ENCODE measurements at places on chromosomes 5 and 9.
A peak's percentile ranks its signal among the peaks of the same experiment; 100 is the strongest.

DNA sequence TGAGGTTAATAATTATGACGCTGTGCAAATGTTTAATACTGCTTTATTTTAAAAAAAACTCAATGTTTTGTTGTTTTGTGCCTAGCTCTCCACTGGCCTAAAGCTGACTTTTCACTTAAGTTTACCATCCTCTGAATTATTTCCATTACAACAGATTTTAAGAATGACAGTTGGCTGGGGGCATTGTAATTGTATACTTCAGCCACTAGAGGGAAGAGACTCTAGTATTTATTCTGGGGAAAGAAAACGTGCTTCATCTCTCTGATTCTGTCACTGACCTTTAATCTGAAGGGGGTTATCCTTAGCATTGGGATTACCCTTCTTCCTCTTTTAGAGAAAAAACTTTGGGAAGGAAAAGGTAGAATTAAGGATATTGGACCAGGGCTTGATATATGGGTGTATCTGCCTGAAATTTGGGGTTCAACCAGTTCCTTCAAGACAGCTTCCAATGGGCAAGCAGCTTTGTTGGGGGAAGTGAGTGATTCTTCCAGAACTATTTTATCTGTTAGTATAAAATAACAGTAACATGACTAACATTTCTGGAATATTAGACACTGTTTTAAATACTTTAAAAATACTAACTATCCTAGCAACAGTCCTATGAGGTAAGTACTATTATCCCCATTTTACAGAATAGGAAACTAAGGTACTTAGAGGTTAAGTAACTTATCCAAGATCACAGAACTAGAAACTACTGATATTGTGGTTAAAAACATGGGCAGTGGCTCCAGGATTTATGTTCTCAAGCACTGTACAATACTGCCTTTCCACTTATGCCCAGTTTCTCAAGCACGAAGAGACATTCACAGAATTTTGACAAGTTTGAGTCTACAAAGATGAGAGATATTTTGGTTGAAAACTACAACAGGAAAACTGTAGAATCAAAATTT, 208.4 kb downstream of the CD180 start:
- no peak for DNase-seq

DNA sequence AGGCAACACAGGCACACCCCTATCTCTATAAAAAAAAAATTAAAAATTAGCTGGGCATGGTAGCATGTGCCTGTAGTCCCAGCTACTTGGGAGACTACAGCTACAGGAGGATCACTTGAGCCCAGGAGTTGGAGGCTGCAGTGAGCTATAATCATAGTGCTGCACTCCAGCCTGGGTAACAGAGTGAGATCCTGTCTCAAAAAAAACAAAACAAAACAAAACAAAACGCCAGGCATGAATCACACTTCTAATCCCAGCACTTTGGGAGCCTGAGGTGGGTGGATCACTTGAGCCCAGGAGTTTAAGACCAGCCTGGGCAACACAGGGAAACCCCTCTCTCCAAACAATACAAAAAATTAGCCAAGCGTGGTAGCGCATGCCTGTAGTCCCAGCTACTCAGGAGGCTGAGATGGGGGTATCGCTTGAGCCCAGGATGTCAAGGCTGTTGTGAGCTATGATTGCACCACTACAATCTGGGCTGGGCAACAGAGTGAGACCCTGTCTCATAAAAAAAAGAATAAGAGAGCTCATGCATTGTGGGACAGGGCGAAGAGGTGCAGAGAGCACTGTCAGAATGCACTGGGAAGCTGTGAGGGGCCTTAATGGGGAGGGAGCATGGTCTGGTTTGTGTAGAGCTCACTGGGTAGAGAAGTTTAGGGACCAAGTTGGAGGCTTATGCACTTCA, 8.4 kb upstream of the SAP30L start:
- no peak for DNase-seq

DNA sequence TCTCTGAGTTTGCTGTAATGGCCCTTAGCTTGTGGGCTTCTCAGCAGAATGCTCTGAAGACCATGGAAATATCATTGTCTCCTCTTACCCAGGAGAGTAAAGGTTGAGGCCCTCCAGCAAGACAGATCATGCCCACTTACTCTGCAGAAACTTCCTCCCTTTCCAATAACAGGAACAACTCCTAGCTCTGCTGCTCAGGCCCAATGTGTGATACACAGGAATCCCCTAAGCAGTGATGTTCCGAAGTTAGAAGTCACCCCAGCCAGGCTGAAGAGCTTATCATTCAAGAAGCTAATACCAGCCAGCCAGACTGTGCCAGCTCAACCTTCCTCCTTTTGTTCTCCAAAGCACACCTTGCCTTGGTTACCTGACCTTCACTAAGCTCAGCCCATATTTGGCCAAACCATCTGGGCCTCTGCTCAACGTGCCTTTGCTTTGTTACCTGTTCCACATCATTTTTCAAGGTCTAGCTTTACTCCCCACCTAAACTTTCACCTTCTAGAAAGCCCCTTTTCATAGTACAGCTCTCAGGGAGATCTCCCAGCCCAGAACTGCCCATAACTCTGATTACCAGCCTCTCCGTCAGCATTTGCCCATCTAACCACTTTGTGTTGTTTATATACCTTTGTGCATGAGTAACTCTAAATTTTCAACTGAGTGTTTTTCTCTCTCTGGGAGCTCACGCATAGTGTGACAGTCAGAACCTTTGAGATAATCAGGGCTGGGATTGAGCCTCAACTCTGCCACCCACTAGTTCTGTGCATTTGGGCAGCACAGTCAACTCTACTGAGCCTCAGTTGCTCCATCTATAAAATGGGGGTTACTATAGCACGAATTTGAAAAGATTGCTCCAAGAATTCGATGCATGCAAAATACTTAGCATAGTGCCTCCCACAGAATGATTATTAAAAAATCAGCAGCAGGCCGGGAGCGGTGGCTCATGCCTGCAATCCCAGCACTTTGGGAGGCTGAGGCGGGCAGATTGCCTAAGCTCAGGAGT, 107.6 kb upstream of the CPEB4 start:
- DNase-seq = no peak

DNA sequence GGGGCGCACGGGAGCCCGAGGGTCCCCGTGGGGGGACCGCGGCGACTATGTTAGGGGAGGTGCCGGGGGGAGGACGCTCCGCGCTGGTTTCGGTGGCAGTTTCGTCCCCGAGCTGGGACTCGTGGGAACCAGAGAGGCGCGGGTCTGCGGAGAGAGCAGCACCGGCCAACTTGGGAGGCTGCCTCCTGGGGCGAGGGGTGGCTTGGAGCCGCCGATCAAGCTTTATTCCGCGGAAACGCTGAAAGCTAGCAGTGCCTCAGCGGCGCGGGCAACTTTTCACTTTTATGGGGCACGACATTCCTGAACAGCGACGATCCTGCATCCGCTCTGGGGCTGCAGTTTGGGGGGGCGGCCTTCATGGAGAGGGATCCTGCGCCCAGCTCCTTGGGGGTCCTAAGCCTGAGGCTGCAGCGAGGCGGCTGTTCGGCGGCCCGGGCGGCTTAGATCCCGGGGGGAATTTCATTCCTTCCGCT, 369 bp downstream of the OCLN start:
- DNase-seq = no peak

- DNase-seq = no peak
Observed at GRCh38 chr5:61228691-61229280, 66.5 kb upstream of the SMIM15 start.

GRCh38 chr5:112253478-112254250, 165.4 kb downstream of the EPB41L4A start:
- DNase-seq = no peak

- no peak for DNase-seq
Observed at GRCh38 chr5:16702964-16703363, 86.2 kb upstream of the RETREG1 start.

GRCh38 chr5:95969651-95970358, 8.2 kb upstream of the ELL2 start:
- DNase-seq = no peak

DNA sequence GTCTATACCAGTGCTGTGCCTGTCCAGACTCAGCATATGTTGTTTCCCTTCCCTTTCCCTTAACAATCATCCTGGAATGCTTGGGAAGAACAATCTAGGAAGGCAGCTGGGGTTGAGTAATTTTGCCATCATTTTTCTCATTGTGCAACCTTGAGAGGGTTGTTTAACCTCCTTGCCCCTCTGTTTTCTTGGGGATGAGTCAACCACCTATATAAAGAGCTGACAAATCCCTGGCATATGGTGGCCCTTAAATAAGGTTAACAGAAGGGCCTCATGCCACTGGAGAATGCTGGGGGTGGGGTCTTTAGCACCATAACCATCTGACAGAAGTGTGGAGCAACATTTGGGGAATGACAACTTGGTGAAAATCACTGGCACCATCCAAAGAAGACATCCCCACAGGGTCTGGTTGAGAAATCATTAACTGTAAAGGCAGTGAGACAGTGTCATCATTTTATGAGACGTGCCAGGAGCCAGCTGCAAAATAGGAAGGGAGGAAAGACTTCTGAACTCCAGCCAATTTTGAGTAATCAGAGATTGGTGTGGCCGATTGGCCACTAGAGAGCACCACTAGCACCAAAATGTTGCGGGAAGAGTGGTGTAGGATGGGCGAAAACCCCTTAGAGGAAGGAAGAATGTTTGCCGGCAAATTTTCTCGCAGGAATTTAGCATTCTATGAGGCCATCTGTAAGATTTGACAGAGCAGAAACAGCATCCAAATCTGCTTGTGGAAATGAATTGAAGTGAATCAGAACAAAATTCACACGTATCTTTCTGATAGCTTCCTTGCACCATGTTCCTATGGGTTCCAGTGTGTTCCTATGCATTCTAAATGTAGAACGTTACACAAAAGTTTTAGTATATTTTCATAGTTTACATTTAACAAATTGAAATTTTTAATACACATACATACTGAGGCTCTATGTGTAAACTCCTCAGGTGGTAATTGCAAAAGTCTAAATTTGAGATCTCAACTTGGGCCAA, 113.8 kb downstream of the MSX2 start:
- DNase-seq = no peak

DNA sequence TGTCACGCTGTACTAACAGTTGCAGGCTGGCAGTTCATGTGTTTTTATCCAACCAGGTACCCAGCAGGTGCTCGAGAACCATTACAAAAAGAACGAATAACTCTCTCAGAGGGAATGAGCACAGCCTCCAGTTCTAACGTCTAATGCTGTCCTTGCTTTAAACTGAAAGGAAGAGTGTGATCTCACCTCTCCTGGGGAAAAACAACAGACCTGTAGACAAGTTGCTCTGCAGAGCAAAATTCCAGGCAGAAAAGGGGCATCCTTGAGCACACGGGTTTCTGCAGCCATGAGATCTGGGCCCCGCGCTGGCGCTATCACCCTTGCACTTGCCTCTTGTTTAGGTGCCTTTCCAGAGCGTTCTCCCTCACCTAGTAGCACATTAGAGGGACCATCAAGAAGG, 92.5 kb upstream of the DNAH5 start:
- DNase-seq = no peak

DNA sequence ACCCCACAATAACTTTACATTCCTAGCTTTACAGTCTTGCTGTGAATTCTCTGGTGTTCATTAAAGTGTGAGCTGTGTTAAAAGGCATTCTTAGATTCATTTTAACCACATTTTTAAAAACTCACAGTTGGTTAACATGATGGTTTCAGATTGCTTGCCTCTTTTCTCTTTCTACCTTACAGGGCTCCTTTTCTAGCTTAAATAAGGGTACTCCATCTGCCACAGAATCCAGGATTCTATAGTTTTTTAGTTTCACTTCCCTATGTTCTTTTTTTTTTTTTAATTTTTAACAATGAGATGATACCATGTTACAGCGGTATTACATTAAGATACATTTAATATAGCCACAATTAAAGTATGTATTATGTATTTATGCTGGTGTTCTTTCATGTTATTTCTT, 3.9 kb upstream of the FBXO4 start:
- DNase-seq = no peak

DNA sequence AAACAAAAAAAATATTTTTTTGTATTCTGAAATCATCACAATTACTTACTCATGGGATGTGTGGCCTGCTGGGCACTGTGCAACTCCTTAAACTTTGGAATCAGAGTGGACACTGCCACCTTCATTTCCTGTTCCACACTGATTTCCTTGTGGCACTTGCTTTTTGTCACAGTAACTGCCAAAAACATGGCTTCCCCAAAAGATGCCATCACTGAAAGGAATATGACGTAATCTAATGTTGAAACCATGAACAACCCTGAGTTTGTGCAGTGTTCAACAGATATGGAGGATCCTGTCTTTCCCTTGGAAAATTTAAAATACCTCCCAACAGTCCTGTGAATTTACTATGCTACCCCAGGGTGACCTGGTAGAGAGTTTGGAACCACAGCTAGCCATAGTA, 12.6 kb upstream of the IL12B start:
- DNase-seq = no peak

DNA sequence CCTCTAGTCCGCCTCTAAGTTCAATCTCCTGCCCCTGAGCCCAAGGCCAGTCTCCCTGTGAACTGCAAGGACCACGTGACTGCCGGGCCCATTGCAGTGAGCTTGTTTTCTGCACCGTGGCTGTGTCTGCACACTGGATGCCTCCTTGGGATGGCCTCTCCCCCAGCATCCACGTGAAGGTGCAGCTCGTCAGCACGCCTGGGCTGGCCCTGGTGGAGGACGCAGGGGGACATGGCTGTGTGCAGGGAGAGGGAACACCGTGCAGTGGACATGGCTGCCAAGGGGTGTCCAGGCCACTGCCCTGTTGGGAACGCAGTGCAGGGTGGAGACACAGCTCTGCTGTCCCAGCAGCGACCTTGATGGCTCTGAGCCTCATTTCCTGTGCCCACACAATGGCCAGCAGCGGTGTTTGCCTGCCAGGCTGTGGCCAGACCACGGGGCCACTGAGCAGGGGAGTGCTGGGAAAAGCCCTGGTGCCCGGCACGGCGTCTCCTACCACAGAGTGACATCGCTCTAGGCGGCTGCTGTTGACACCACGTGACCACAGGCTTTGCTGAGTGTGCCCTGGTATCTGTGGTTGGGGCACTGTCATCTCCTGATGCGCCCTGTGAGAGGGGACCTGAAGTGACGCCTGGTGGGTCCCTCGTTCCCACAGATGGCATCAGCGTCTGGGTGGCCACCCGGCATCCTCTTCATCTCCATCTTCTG, 26.9 kb upstream of the EXOC3 start:
- DNase-seq = no peak

DNA sequence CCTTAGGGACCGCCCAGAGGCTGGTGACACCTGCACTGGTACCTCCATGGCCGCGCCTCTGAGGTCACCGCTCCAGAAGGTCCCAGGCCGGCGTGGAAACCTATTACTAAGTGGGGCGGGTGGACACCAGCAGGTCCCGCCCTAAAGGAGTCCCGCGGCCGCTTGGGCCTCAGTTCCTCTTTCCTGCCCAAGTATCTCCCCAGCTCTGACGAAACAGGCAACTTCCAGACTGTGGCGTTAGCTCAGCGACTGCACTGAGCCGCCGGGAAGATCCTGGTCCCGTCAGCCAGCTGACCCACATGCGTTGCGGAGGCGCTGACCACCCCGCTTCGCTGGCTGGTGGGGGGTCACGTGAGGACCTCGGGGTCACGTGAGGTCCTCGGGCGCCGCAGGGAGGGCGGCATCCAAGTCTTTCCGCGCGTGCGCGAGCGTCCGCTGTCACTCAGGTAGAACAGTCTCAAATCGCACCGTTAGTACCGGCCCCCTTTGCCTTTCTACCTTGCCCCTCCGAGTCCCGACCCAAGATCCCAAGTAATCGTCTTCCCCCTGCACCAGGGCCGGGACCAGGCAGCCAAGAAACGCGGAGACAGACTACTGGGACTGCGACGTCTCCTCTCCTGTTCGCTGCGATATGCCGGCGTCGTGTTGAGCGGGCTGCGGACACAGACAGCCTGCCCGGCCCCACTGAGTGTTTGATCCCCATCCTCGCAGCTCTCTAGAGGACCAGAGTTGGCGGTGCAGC, 53.7 kb upstream of the KDM4C start:
- DNase-seq = peak; percentile 85
